ENCODE measurements at places on chromosomes 7 and 10.

- DNase-seq, result no peak
Observed at GRCh38 chr10:14653271-14654161, 121.2 kb downstream of the FAM107B start.

- DNase-seq, result no peak
Observed at GRCh38 chr10:29646238-29646902, 11.6 kb upstream of the SVIL start.

DNA sequence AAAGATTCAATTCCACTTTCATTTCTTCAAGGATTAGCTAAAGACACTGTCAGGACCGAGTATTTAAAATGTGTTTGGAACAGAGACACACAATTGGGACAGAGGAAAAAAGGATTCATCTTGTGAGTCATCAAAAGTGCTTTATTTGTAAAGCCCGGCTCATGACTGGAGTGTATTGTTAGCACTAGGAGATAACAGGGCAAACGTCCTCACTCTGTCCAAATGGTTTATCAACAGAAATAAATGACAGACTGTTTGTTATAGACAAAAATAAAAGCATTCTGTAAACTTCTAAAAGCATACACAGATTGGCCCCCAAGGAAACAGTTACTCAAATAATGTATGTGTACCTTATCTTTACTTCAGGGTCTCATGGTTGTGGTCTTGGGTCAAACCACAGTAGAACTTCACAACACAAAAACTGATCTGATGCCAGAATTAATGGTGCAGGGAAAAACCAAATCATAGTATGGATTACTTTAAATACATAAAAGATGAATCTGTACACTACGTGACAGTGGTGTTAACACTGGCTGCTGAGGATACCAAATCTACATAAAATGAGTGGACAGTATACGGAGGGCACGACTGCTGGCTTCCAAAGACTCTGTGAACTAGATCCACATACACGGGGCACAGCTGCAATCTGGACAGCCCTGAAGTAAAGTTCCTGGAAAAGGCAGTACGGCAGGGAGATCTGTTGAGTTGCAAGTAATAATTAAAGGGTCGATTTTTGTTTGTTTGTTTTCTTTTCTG lies 179.4 kb downstream of the PIP4K2A start:
- DNase-seq, result no peak

- no peak for DNase-seq
Observed at GRCh38 chr7:114759347-114760062, 162.4 kb upstream of the MDFIC start.

DNA sequence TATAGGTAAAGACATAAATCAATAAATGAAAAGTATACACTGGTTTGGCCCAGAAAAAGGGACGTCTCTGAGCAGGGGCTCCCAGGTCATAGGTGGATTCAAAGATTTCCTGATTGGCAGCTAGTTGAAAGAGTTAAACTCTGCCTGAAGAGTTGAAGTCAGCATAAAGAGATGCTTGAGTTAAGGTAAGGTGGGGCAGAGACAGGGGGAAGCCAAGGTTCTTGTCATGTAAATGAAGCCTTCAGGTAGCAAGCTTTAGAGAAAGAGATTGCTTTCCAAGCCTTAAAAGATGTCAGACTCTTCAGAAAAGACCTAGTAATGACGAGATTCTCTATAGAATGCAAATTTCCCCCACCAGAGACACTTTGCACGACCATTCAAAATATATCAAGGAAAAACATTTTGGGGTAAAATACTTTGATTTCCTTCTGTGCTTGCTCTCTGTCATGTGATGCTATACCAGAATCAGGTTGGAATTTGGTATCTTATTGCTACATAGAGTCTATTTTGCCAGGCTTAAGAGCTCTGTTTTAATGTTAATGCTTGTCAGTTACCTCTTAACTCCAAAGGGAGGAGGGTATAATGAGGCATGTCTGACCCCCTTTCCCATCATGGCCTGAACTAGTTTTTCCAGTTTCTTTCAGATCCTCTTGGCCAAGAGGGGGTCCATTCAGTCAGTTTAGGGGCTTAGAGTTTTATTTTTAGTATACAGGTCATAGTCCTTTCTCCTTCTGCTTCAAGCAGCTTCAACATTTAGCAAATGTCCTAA lies 429.6 kb downstream of the ADRA2A start:
- no peak for DNase-seq

DNA sequence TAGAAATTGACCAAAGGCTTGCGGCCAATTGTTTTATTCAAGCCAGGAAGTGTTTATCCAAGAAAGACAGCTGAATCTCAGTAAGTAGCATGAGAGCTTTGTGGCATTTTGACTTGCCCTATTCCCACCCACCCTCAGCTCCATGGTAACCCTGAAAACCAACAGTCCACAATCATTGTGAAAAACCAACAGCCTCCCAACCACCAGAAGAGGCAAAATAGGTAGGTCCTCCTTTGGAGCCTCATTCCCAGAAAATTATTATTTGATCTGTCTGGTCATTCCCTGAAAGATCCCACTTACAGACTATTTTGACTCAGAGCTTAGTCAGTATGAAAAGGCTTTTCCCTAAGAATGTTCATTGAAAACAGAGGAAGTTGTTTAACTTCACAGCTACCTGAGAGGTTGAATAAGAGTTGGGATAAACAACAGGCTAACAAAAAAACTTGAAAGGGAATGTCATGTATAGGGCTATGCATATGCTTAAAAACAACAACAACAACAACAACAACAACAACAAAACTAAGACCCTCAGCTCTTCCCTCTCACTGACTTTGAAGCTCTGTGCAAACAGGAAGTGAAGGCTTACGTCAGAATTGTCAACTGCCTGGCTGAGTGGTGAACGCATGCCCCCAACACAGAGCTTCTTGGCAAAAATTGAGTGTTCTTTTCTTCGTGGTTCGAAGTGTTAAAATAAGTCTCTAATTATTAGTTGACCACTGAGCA lies 11.2 kb downstream of the KPNA7 start:
- no peak for DNase-seq

DNA sequence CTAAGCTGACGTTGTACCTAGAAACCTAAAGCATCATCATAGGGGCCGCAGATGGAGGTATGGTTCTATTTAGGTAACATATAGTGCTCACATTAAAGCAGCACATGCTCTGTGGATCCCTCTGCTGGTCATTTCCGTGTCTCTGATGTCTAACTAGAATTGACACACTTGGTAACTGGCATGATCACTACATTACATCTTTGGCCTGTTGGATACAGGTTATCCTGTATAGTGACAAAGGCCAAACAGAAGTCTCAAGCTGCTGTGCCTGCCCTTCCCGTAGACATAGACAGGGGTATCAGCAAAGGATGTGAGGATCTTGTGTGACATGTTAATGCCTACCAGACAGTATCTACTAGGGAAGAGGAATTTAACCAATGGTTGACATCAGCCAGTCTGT lies 51.2 kb downstream of the KIF5B start:
- DNase-seq, result no peak

GRCh38 chr10:17872191-17873091 lies 63.3 kb downstream of the MRC1 start:
- no peak for DNase-seq

- no peak for DNase-seq
Observed at GRCh38 chr7:158257001-158257400, 330.6 kb downstream of the PTPRN2 start.

- DNase-seq, result no peak
Observed at GRCh38 chr10:34046506-34047034, 712.1 kb upstream of the NRP1 start.

GRCh38 chr10:84243759-84244158 lies 1.1 kb upstream of the RGR start:
- no peak for DNase-seq

DNA sequence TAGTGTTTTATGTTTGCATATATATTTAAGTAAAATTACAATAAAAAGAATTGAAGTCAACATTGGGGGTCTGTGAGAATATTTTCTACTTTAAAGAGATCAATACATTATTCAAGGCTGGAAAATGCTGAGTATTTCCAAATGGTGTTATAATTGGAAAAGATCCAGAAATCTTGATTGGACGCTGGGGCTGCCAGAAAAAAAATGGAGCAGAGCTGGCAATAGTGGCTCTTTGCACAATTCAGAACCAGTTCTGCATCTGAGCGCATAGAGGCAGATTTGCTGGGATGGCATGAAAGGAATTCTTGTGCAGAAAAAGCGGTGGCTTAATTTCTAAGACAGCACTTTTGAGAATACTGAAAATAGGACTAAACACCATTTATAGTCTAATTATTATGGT lies 10.8 kb upstream of the VWC2 start:
- DNase-seq, result no peak

DNA sequence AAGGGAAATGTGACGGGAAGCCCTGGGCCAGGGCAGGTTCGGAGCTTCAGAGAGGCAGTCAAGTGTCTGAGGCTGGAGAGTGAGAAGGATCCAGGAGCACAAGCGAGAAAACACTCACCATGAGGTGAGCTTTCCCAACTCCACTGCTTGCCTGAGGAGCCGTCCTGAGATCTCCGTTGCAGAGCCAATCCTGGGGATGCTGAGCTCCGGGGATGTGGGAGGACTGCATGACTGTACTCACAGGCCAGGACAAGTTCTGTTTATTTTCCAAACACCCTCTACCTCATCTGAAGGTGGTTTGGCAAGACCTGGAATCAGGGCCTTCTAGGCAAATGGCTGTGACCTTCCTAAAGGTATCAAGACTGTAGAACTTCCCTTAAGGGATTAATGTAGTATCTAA lies 38.7 kb downstream of the GLI3 start:
- no peak for DNase-seq

DNA sequence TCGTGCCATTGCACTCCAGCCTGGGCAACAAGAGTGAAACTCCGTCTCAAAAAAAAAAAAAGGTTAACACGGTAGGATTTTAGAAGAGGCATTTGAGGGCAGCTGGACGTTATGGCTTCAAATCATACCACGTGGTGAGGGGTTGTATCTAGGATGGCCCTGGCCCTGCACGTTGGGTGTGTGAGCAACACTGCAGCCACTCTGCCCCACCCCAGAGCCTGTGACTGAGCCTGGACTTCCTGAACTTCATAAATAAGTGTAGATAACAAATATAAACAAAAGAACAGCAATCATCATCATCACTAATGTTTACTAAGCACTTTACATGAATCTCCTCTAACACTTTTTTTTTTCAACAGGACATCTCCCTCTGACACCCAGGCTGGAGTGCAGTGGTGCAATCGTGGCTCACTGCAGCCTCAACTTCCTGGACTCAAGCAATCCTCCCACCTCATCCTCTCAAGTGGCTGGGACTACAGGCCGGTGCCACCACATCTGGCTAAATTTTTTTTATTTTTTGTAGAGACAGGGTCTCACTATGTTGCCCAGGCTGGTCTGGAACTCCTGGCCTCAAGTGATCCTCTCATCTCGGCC lies 169.5 kb upstream of the FRMD4A start:
- no peak for DNase-seq

- DNase-seq, result no peak
Observed at GRCh38 chr7:37247861-37248260, 200.8 kb downstream of the ELMO1 start.

GRCh38 chr7:7129381-7129780 lies 53.0 kb upstream of the C1GALT1 start:
- no peak for DNase-seq

DNA sequence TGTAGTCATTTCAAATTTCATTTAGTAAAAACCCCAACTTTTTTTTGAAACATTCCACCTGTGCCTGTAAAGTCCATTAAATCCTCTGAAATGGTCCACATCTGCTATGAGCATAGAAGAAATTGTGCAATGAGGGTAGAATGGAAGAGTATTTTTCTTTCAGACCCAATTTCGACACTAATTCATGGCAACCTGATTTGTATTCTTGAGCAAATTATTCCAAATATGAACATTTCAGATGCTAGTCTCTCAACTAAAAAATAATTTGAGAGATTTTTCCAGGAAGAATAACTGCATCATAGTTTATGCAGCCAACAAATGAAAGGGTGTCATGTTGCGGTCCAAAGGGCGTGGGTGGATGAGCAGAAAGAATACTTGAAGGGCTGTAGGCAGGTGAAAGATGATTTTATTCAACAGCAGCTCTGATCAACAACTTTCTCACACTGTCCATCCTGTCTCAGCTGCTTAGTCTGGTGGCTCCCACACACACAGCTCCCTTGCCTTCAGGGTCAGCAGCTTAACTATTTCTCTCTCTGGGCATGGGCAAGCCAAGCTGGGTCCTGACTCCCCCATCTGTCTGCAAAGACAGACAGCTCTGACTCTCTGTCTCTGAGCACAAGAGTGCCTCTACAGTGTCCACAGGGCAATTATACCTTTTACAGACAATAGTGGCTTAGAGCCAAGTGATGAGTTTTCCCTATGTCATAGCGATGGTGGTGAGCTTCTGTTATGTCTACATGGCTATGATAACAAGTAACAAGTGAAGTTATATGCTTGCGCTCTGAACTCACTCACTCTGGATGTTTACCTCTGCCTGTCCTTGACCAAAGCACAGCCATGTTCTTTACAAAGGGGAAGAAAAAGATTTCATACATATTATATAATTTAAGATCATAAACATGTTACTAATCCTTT lies 11.5 kb downstream of the STEAP2 start:
- no peak for DNase-seq

DNA sequence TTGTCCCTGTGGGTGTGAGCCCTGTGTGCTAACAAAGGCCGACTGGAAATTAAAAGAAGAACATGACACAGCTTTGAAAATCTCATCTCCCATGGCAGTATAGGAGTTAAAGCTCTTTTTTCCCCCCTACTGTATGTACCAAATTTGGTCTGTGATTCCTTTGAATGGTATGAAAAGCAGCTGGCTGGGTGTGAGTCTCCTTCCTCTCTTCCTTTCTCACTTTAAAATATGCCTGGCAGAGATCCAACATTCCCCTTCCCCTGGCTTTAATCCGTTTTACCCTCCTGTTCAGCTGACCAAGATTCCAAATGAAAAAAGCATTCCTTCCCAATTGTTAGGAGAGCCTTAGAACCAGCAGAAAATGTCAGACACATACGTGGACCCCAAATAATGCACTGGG lies 225.0 kb upstream of the CELF2 start:
- no peak for DNase-seq

DNA sequence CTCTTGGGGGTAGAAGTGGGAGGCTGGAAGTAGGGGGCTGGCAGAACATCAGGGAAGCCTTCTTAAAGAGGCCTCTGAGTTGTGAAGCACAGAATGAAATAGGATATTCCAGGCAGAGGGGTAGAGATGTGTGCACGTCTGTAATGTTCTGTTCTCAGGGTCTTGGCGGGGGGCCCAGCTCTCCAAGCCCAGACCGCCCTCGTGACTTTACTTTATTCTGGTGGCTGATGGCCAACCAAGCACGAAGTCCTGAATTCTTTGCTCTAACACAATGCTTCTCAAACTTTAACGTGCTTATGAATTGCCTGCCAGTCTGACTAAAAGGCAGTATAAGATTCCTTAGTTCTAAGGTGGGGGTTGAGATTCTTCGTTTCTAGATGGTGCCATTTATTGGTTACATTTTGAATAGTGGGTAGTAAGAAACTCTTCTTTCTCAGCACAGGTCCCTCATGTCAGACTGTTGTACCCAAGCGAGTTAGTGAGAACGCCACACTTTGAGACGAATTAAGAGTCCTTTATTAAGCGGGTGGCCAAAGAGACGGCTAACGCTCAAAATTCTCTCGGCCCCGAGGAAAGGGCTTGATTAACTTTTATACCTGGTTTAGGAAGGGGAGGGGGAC lies 8.2 kb downstream of the PRXL2A start:
- no peak for DNase-seq
